LHCN-M2 (cell line): ENCODE measurements at places on chromosomes 3 and 15.
A peak's percentile ranks its signal among the peaks of the same experiment; 100 is the strongest.

DNA sequence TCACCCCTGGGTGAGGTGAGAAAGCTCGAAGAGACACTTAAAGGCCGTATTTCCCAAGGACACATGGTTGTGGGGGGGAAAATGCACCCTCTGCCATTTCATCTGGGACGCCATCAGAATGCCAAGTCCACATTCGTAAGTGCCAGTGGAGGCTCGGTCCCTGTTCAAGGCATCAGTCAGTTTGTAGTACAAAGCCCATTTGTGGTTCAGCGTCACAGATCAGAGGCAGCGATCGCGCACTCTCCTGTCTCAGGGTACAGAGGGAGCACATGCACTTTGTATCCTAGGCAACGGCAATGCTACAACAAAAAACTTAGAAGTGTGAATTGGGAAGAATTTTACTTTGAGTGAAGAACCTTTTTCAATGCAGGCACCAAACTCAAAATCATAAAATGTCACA, 27.2 kb downstream of the SEMA6D start:
- DNase-seq, result no peak

DNA sequence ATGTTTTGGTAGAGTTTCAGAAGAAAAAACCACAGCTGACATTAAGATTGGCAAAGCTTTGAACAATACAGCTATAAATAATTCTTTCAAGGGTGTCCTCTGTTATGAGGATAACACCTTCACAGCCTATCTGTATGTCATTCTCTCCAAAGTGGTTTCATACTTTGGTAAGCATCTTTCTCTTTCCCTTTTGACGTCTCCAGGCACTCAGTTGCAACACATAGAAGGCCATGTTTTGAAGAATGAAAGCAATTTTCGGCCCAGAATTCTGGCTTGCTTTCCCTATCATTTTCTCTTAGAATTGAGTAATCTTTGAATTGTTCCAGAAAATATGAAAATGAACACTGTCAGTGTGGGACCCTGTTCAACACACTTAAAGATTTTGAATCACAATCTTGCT, 200.0 kb upstream of the CBLB start:
- DNase-seq, result no peak

DNA sequence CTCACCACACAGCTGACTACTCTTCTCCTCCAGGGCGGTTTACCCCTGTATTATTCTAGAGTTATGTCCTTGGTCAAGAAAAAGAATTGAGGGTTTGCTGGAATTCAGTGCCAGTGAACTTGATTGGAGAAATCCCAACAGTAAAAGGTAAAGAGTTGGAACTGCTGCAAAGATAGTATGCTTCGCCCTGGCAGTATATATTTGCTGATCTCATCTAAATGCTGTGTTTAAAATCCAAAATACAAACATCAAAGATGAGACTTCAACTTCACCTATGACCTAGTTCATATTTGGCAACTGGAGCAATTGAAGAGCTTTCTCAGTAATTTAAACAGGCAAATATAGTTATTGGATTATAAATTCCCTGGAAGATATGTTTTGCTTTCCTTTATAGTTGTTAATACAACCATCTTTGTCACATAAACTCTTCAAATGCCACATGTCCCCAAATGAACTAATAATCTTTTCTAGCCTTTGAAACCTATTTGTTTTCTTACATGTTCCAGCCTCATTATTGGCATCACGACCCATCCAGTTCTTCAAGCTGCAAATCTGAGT, 6.5 kb downstream of the KCNH8 start:
- no peak for DNase-seq

GRCh38 chr3:171290680-171291079, 169.5 kb downstream of the TNIK start:
- no peak for DNase-seq

GRCh38 chr15:76147906-76148570, 88.3 kb downstream of the TMEM266 start:
- peak; percentile 11 for DNase-seq

- DNase-seq, result no peak
These were observed 176.2 kb downstream of the PEX5L start for GRCh38 chr3:179860275-179861107.

GRCh38 chr3:171729452-171730334, 80.6 kb downstream of the PLD1 start:
- no peak for DNase-seq

- no peak for DNase-seq
These were observed 616.9 kb upstream of the GBE1 start for GRCh38 chr3:82378392-82378791.

DNA sequence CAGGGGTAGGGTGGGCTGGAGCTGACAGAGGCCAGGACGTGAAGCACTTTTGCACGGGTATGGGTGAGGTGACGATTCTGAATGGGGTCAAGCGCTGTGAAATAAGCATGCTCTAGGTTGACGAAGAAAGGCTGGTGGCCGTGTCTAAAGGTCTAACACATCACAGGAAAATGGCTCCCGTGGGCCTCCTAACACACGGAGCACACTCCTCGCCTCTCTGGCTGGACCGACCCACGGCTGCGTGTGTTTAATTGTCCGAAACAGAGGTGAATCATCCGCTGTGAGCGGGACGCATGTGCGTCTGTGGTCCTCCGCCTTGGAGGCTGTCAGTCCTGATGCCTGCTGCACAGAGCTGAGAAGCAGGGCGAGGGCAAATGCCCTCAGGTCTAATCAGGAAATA, 130.6 kb downstream of the NSMCE3 start:
- no peak for DNase-seq

DNA sequence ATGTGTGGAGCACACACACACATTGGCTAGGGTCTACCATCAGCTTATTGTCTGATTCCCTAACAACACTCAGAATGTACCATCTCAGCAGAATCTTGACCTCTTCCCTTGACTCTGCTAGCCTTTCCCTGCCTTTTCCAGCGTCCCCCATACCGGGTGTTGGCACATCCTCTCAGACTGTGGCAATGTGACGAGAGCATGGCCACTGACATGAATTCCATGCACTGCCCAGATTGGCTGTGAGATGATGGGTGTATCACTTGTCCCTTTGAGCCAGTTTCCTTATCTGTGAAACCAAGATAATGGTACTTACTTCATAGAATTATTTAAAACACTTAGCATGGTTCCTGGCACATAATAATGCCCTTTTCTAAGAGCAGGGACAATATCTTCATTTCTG, 60.3 kb upstream of the EIF1B start:
- no peak for DNase-seq

DNA sequence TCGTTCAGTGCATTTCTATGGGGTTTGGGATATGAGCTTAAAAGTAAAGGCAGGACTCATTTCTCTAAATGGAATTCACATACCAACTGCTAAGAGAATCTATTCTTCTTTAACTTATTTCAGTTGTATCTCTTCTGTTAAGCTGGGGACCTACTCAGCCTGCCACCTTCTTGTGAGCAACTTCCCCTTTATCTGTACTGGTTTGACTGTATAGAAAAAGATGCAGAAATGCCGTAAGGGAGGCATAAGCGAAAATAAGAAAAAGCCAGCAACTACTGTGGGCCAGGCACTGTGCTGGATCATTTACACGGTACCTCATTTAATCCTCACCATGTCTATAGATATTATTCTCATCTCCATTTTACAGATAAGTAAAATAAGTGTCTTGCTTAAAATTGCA, 38.4 kb downstream of the RBMS3 start:
- no peak for DNase-seq

DNA sequence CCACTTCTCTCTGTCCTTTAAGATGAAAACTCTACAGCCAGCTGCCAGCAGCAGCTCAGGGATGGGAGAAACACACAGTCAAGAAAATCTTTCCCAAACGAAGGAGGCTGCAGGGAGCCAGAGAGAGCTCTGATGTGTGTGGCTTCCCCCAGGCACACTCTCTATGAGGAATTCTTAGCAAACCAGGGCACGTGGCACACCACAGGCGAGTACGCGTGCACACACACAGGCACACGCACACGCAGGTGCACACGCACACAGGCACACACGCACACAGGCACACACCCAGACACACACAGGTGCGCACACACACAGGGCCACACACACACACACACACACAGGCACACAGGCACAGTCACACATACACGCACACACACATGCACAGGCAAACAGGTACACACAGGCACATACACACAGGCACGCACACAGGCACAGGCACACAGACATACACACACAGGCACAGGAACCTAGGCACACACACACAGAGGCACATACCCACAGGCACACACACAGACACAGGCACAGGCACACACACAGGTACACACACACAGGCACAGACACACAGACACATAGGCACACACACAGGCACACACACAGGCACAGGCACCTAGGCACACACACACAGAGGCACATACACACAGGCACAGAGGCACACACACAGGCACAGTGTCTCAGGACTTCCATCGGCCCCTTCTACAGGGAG, 91.5 kb upstream of the ATP2B2 start:
- no peak for DNase-seq
